D721Med (cell line): ENCODE measurements at places on chromosomes 6 and 20.

DNA sequence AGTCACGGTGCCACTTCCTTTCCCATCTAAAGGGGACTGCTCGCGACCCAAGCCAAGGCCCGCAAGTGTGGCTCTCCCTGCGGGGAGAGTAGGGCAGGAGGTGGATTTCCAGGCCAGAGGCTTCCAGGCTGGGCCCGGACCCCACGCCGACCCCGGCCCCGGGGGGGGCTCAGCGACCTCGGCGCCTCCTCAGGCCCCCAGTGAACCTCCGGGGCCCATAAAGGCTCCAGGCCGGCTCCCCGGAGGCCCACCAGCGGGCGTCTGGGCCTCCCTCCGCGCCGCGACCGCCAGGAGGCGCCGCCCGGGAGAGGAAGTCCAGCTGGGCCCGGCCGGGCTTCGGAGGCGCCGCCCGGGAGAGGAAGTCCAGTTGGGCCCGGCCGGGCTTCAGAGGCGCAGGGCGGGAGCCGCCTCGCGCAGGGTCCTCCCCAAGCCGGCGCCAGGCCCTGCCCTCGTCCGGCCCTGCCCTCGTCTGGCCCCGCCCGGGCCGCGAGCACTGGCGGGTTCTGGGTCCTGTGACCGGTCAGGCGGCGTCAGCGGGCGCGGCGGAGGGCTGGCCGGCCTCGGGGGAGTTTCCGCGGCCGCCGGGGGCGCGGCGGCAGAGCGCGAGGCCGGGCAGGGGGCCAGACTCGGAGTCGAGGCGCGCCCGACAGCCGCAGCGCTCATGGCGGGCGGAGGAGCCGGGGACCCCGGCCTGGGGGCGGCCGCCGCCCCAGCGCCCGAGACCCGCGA lies at the start of gene RAB32:
RAB32 (plus strand) TSS at position 623 of the 729 bp plus-strand sequence; CDS start at position 662, 39 bp downstream.
- no peak for DNase-seq

DNA sequence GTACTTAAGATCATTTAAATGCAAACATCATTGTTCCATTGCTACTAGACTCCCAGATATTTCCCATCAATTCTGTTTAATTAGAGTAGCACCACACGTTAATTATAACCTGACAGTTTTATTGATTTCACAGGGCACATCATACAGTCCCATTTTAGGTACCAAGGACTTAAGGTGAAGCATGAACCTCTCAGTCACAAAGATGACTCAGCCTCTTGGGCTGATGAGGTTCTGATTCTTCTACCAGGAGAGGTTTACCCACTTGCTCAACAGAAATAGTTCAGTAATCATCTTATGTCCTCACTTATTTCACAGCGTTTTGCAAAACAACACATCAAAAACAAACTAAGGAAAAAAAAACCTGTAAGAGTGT lies 98.5 kb downstream of the HIVEP2 start:
- no peak for DNase-seq

- no peak for DNase-seq
Observed at GRCh38 chr6:10511477-10511876, 9.7 kb upstream of the GCNT2 start.

- no peak for DNase-seq
Observed at GRCh38 chr6:35401514-35401913, 50.6 kb upstream of the FANCE start.

- no peak for DNase-seq
Observed at GRCh38 chr6:145086197-145086596, 649.1 kb downstream of the EPM2A start.

GRCh38 chr6:147551976-147552375 lies 43.5 kb downstream of the SAMD5 start:
- no peak for DNase-seq

GRCh38 chr6:107418118-107418517 lies 41.2 kb downstream of the PDSS2 start:
- DNase-seq = no peak

DNA sequence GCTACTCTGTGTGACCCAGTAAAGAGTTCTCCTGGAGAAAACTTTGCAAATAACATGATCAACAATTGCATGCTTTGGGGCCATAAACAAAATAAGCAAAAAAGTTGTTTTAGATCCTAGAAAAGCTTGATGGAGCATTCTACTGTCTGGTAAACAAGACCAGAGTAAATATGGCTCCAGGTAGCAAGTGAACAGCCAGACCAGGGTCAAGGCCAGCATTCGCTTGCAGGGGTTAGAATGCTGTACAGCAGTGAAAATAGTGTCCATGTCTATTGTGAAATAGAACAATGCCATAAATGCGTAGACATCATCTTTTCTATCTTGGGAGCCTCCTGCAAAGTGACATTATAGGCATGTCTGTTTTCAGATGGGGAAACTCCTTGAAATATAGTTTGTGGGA lies 216.7 kb downstream of the PLCB4 start:
- no peak for DNase-seq

- DNase-seq = no peak
Observed at GRCh38 chr6:116012471-116012949, 48.2 kb downstream of the FRK start.

DNA sequence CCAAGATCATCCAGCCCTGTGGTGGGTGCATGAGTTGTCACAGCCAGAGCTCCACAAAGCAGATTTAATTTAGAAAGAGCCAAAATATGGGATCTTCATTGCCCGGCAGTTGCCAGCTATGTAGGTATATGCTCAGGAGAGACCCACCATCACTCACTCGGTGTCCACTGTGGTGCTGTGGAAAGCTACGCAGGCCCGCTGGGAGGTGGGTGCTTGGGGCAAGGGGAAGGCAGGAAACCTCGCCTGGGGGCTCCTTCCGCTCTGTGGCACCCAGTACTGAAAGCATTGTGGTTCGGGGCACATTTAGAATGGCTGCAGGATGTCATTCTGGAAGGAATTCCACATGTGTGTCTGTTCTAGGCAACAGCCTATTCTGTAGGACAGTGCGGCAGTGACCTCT lies 259.9 kb downstream of the TAF4 start:
- no peak for DNase-seq

DNA sequence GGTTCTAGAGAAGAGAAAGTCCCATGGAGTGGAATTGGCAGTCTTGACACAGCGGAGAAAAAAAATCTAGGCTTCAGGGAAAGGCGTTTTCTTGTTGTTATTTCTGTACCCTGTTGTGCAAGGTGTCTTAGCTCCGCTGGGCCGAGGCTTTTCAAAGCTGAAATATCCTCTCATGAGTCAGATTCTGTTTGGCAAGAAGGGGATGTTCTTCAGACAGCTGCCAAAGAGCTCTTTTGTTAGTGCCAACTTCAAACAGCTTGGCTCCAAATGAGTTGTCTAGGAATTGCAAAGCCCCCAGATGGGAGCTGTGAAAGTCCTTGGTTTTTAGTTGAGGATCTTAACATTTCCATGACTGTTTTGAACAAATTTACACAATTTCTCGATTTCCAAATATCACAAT lies 45.6 kb downstream of the LRRN4 start:
- DNase-seq = no peak

DNA sequence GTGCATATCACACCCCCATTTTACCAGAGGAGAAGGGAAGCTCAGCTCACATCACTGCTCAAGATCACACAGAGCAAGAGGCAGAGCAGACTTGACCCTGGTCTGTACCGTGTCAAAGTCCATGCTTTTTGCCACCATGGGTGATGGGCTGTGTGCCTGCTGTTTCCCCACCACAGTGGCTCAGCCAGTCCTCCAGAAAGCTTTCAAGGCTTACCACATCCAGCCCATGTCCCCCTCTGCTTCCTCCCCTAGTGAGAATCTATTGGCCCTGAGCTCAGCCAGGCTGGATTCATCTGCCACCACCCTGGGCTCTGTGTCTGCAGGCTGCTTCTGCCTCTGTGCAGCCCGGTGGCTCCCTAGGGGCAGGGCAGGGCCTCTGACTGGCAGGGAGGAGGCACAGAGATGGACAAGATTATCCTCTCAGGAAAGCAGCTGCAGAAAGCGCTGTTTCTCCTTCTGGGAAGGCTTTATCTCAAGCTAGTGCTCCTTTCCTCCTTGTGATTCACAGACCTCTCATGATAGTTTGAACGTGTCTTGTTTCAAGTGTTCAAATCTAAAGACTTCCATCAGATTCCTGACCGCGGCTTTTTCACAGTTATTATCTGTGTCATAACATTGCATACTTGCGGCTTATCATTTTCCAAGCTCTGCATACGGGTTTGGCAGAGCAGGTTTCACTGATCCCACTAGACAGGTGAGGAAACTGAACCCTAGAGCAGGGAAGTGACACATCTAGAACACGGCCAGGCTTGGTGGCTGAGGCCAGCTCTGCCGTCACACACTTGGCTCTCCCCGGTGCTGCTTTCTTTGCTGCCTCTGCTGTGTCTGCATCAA lies 37.4 kb downstream of the VEGFA start:
- no peak for DNase-seq

- DNase-seq = no peak
Observed at GRCh38 chr6:76347539-76347938, 275.1 kb upstream of the IMPG1 start.

DNA sequence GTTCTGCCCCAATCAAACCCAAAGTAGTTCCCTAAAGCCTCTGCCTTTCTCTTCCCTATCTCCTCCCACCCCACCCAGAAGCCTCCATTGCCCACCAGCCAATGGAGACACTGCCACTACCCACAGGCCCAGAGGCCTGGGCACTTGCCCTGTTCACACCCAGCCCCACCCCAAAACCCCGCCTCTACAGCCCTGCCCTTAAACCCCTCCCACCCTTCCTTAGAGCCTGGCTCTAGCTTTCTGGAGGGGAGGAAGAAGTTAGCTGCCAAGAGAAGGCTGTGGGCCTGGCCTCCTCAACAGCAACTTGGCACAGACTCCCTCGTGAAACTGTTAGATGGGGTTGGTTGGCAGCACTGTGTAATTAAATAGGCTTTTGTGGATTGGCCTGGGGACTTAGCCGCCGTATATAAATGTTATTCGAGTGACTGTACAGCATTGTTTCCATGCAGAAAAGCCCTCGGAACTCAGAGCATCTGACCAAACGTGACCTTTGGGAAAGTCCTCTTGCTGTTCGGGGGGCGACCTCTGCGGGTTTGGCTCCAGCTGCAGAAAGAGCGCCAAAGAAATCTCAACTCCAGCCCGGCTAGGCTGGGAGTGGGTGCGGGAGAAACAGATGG lies 31.4 kb downstream of the COL11A2 start:
- no peak for DNase-seq

GRCh38 chr6:105609375-105609991 lies 206.6 kb upstream of the PREP start:
- no peak for DNase-seq

GRCh38 chr6:37916675-37917074 lies 97.1 kb downstream of the ZFAND3 start:
- no peak for DNase-seq

DNA sequence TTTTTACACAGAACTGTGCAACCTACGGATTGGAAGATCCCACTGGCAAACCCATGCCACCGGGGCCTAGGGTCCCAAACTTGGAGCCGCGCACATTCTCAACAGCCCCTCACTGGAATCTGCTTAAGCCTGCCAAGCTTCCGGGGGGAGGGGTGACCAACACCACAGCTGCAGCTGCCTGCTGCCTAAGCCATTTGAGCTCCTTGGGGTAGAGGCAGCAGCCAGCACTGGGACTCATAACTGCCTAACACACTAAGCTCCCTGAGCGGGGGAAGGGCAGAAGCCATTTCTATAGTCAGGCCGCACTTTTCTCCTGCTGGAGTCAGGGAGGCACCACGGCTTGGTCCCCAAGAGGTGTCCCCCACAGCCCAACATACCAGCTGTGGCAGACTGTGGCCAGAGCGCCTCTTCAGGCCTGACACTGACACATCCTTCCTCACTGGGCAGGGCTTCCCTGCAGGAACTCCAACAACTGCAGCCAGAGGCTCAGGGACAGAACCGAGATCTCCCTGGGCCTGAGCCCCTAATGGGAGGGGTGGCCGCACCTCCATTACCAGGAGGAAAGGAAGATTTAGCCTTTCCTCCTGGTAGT lies 270.3 kb upstream of the ECI2 start:
- DNase-seq = no peak

- no peak for DNase-seq
Observed at GRCh38 chr6:143074670-143075318, 14.1 kb downstream of the AIG1 start.

DNA sequence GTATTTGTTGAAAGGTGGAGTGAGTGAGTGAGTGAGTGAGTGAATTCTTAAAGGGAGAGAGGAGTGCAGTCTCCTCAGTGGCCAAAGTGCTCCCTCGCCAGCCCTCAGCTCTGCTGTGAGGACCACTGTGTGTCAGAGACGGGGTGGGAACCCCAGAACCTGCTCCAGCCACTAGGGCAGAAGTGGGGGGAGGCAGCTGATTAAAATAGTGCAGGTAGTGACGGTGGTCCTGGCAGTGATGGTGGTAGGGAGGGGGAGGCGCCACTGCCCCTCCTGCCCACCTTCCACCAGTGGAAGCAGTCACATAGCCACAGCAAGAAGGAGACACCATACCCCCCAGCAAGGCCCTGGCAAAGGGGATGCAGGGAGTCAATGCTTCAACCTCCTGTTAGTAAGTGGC lies 133.5 kb downstream of the PHACTR3 start:
- DNase-seq = no peak

DNA sequence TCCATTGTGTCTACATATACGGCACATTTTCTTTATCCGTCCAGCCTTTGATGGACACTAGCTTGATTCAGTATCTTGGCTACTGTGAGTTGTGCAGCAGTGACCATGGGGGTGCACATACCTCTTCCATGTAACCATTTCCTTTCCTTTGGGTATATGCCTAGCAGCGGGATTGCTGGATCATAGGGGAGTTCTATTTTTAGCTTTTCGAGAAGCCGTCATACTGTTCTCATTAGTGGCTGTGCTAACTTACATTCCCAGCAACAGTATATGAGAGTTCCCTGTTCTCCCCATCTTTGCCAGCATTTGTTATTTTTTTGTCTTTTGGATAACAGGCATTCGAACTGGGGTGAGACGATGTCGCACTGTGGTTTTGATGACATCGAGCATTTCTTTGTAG lies 395.0 kb downstream of the SMOC2 start:
- DNase-seq = no peak

DNA sequence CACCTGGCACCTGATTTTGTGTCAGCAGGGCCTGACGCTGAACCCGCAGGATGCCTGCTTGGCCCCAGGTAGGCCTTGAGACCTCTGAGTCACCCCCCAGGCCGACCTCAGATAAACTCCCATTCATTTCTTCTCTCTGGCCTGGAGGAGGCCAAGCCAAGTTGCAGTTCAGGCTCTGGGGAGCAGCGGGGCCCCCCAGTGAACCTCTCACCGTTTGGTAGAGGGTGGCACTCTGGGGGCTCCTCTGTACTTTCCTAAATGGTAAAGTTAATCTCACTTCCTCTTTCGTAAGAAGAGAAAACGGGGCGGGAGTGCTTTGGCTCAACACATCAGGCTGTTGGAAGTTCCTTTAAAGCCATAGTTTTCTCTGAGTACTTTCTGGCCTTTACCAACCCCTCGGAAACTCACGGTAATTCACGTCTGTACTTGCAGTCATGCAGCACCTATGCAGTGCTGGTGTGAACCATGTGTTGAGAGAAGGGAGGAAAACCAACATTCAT lies 2.8 kb downstream of the SIRPA start:
- no peak for DNase-seq

- DNase-seq = no peak
Observed at GRCh38 chr20:32585586-32586127, 524 bp upstream of the NOL4L start.
